ENCODE measurements at places on chromosomes 5 and 9.

- no peak for DNase-seq
Observed at GRCh38 chr5:88119535-88120125, 149.0 kb downstream of the TMEM161B start.

DNA sequence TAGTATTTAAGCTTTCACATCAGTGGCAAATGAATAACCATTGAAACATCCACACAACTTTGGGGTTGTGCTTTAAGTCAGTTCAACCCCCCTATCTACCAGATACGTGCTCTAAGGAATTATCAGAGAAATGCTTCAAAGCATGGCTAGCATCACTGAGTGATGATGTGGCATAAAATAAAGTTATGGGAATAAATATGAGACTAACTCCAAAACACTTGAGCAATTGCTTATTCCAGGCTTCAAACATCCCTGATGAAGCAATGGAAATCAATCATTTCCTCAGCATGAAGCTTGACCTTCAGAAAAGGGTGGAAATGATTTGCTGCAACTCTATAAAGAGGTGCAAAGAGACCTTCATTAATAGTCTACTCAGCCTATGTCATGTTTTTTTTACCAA is 292.0 kb upstream of the SMC2 start:
- no peak for DNase-seq

DNA sequence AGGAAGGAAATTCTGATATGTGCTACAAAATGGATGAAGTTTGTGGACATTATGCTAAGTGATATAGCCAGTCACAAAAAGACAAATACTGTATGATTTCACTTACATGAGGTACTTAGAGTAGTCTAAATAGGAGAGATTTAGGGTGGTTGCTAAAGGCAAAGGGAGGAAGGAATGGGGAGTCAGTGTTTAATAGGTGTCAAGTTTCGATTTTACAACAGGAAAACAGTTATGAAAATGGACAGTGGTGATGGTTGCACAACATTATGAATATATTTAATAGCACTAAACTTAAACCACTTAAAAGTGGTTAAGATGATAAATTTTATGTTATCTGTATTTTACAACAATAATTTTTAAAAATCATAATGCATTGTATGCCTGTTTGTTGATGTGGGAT is 40.4 kb upstream of the ECM2 start:
- DNase-seq = no peak

- DNase-seq = no peak
Observed at GRCh38 chr9:136282272-136282861, 21.5 kb downstream of the CCDC187 start.

DNA sequence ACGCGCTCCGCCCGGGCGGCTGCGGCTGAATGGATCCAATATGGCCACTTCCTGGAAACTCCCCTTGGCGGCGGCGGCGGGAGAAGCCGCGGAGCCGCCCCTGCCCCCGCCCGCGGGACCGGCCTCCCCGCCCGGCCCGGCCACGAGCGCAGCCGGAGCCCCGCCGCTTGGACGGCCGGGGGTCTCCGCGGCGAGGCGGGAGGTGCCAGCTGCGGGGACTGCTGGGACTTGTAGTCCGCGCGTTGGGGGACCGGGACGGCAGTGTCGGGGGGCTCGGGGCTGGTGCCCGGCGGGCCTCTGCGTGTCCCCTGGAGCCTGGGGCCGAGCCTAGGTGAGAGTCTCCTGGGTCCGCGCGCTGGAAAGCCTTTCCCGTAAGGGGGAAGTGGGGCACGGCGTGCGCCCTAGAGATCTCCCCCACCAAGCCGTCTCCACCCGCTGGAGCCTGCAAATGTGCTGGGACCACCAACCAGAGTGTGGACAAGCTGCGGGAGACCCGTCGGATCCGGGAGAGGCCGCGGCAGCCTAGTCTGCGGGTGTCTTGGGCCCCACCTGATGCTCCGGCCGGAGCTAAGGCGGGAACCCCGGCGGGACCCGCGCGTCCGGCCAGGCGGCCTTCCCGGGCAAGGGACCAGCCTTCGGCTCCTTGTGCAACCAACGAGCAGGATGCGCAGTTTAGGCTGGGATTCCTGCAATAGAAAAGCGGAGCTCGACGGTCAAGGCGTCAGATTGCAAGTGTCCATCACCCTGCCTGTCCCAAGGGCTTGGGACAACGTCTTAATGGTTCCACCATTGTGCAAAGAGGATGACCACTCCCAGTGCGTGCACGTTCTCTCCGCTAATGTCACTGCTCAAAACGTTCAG is at the start of gene SEPTIN8:
TSS of gene SEPTIN8 (minus strand) at position 31 of the 861 bp plus-strand sequence. CDS start 102 bp downstream, outside the sequence.
- no peak for DNase-seq

DNA sequence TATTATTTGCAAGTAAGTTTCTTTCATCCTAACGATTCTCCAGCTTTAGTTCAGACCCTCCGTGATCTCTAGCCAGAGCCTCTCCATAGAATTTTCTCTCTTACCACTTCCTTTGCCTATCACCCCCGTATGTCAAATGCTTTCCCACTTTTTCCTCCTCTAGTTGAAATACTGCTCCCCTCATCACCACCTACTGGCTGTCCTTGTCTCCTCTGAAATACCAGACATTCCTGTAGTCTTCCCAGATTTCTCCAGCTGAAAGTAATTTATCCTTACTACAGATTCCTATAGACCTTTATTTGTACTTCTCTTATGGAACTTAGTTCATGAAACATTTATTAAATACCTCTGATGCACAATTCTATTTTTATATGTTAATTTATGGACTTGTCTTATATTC is 36.0 kb upstream of the GLIPR2 start:
- DNase-seq = no peak

- DNase-seq = no peak
Observed at GRCh38 chr5:80759866-80760577, 105.2 kb upstream of the DHFR start.

GRCh38 chr9:97411440-97411788 is 482 bp upstream of the TDRD7 start:
- no peak for DNase-seq

DNA sequence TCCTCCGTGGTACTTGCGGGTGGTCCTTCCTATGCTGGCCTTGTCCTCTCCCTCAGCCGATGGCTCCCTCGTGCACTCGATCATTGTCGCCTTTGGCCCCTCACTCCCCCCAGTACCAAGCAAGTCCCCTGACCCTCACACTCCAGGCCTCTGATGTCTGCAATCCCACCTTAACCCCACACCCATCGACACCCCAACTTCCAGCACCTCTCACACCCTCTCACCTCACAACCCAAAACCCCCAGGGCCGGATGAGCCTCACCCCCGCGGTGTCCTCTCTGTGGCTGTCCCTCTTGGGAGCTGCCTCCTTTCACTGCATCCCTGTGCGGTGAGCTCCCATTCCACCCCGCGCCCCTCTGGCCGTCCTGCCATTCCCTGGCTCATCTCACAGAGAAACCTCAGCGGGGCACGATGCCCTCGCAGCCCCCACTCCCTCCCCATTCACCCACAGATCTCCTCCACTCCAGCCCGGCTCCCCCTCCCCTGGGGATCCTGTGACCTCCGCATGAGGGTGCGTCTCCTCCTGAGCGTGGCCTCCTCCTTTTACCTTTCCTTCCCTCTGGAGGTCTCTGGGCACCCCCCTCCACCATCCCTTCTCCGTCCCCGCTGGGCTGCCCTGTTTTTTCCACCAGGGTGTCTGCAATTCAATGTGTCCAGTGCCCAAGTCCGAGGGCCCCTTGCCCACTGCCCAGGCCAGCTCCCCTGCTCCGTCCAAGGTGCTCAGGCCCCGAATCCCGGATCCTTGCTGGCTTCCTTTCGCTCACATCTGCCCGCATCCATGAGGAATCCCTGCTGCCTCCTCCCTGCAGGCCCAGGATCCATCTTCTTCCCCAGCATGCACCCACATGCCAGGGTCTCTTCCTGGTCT is 15.8 kb upstream of the RNU6ATAC start:
- no peak for DNase-seq

Data from effector CD8-positive, alpha-beta T cell (primary cell).